ENCODE measurements at places on chromosomes 16 and 17.

GRCh38 chr16:56005958-56006357 lies 130.8 kb upstream of the CES5A start:
- DNase-seq, result no peak

DNA sequence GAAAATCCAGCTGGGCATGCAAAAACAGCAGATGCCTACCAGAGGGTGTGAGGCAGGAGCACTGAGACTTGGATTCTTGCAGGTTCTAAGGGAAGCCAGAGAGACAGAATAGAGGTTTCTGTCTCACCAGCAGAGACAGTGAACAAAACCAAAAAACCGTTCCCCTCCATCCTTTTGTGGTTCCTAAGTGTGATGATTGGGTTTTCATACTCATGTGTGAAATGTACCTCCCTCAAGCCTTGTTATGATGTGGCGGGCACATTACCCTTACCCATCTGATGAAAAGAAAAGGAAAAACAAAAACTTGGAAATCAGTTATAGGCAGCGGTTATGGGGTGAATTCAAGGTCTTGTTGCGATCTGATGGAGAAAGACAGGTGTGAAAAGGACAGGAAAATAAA lies 172.6 kb upstream of the CDH13 start:
- DNase-seq, result no peak

GRCh38 chr17:66682283-66682682 lies 152.6 kb upstream of the CACNG5 start:
- DNase-seq, result peak; percentile 70

- DNase-seq, result no peak
These were observed 15.5 kb upstream of the SNTB2 start for GRCh38 chr16:69171325-69172084.

- DNase-seq, result no peak
These were observed 65.6 kb downstream of the CRISPLD2 start for GRCh38 chr16:84885342-84885910.

- peak; percentile 64 for DNase-seq
These were observed 47.0 kb downstream of the MYO18A start for GRCh38 chr17:29133121-29133713.

GRCh38 chr16:60642956-60643355 lies 1393.3 kb downstream of the CDH8 start:
- no peak for DNase-seq

DNA sequence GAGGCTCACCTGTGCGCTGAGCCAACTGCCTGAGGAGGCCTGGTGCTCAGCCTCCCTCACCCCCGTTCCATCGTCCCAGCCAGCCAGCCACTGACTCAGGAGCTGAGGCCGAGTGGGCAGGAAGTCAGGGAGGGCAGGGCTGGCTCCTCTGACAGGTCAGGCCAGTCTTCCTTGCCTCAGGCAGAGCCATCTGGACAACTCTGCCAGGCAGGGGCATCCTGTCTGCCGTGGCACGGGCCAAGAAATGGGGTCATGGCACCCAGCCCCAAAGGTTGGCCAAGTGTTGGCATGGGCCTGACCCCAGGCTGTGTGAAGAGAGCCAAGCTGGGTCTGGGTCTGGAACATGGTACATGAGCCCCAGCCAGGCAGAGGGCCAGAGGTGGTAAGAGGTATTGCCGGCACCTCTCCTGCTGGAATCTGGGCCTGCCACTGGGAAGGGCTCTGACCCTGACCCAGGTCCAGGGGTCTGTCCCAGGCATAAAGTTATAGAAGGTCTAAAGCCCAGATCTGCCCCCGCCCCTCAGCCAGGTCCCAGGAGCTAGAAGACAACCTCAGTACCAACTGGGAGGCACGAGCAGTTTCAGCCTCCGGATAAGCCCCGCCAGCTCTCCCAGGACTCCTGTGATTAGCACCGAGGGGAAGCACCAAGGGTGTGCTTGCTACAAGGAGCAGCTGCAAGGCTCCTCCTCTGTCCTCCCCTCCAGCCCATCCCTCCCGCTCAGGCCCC lies 2.5 kb upstream of the VASN start:
- no peak for DNase-seq

DNA sequence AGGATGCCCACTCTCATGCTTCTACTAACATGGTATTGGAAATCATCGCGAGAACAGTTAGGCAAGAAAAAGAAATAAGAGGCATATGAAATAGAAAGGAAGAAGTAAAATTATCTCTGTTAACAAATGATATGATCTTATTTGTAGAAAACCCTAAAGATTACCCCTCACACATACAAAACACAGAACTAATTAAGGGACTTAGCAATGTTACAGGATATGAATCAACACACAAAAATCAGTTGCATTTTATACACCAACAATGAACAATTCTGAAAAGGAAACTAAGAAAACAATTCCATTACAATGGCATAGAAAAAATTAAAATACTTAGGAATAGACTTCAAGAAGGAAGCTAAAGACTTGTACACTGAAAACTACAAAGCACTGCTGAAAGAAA lies 2.7 kb upstream of the CAPNS2 start:
- no peak for DNase-seq

DNA sequence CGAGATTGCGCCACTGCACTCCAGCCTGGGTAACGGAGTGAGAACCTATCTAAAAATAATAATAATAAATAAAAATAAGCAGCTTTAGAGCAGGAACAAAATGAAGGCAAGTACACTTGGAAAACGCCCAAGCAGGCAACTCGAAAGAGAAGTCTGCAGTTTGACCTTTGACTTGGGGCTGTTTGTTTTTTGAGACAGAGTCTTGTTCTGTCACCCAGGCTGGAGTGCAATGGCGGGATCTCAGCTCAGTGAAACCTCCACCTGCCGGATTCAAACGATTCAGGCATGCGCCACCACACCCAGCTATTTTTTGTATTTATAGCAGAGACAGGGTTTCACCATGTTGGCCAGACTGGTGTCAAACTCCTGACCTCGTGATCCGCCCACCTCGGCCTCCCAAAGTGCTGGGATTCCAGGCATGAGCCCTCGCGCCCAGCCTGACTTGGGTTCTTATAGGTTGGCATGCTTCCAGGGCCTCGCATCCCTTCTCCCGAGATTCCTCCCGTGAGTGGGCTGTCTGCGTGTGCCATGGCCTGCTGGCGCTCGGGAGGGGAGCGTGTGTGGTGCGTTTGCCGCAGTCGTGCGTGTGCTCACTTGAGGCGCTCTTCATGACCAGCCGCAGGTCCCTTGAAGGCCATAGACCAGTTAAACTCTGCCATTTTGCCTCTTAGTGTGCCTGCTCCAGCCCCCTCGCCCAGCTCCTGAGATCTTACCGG lies 18.4 kb upstream of the UBE2I start:
- no peak for DNase-seq

DNA sequence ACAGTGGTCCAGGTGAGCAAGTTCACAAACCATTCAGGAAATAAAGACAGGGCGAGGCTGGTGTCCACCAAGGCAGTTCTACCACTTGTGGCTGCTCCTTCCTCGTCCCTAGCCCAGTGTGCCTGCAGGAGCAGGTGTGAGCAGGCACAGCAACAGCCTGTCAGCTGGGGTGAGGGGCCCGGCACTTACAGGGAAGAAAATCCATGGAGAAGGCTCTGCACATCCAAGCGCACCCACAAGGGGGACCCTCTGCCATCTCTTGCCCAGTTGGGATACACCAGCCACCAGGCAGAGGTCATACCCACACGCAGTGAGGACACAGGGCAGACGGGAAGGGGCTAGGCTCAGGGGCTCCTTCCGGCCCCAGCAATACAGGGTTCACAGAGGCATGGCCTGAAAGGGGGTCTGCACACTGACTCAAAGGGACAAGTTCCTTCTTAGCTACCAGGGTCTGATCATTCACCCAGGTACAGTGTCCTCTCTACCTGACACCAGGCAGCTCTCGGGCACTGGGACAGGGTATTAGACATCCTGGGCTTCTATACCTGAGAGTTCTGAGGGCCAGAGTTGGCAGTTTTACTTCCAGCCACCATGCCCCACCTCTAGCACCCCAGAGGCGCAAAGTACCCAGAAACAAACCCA lies 27.0 kb downstream of the CDIP1 start:
- DNase-seq, result peak; percentile 73

Measured in Ammon's horn (tissue), 1 donor.